Frontal cortex (tissue), 4 donors: ENCODE measurements at places on chromosomes 2 and 18.

DNA sequence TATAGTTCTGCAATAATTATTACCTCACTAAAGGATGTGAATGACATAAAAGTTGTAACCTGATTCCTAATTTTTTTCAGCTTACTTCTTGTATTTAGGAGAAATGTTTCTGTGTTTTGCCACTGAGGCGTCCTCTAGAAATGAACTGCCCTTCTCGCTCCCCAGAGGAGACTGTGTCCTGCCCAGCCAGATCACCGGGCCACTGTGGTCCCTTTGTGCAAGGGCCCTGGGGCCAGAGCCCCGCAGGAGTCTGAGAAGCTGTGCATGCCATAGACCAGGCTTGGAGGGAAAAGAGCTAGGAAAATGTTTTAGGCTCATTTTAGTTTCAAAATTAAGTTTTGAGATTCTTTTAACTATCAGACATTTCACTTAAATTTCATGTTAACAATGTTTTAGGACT, 31.1 kb upstream of the LDLRAD4 start:
- no peak for DNase-seq

- DNase-seq, result no peak
Measured at GRCh38 chr2:241295326-241296095, 20.0 kb downstream of the HDLBP start.

- no peak for DNase-seq
Measured at GRCh38 chr2:219429958-219430606, 4.6 kb upstream of the SPEG start.

DNA sequence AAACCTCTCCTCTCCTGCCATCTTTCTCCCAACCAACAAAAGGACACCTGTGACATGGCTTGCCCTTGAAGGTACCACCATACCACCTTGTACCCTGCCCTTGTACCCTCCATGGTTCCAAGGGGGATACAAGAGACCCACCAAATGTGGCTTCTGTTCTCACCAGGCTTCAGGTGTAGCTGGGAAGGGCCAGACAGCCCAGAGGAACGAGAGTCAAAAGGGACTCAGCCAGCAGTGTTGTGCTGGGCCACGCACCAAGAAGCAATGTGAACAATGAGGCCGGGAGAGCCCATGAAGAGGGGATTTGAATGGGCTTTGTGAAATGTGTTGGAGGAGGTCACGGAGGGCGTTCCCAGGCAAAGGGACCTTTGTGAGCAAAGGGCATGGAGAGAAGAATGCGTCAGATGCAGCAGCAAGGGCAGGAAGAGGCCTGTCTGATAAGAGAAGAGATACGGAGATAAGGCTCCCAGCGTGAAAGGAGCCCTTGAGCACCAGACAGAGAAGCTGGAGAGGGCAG, 48.6 kb downstream of the PLB1 start:
- no peak for DNase-seq

GRCh38 chr2:210965472-210965871, 409.1 kb downstream of the CPS1 start:
- DNase-seq, result no peak

- DNase-seq, result no peak
Measured at GRCh38 chr2:156719036-156719435, 282.9 kb downstream of the GPD2 start.

DNA sequence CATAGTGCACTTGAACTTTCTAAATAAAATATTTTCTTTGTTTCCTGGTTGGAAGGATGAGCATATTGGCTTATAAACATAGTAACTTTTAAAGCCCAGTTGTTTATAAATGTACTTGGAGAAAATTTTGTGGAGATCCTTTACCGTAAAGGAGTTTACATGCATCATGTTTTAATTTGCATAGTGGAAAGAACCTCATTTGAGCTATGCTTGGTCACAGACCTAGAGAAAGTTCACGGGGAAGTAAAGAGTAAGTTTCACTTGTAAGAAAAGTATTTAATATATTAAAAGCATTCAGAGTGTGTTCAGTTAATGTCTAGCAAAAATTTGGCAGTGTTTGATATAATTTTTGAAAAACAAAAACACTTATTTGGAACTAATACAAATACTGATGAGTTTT, 45.3 kb downstream of the PIKFYVE start:
- no peak for DNase-seq

GRCh38 chr2:127893494-127893893, 7.7 kb upstream of the AMMECR1L start:
- DNase-seq, result no peak

- peak; percentile 60 for DNase-seq
Measured at GRCh38 chr2:86017901-86018896, 87.5 kb downstream of the POLR1A start.

DNA sequence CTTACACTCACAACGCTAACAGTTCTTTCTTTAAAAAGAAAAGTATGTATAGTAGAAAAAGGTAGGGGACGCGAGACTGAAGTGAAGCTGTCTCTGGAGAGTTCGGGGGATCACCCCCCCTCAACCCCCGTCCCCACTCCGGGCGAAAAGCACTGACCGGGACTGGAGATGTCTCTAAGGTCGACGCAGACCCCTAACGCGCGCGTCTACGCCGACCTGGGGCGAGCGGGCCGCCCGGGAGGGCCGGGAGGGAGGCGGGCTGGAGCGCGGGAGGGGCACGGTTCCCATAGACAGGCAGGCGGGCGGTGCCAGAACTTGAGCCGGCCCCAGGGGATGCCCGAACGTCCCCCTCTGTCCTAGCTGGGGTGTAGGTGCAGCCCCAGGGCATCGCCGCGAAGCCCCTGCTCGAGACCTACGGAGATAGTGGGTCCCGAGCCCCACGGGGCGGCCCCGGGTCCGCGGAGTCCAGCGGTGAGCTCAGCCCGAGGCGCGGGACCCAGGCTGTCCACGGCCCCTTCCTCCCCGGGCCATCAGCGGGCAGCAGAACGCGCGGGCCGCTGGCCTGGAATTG, 82.2 kb downstream of the CHRNA1 start:
- peak; percentile 53 for DNase-seq

DNA sequence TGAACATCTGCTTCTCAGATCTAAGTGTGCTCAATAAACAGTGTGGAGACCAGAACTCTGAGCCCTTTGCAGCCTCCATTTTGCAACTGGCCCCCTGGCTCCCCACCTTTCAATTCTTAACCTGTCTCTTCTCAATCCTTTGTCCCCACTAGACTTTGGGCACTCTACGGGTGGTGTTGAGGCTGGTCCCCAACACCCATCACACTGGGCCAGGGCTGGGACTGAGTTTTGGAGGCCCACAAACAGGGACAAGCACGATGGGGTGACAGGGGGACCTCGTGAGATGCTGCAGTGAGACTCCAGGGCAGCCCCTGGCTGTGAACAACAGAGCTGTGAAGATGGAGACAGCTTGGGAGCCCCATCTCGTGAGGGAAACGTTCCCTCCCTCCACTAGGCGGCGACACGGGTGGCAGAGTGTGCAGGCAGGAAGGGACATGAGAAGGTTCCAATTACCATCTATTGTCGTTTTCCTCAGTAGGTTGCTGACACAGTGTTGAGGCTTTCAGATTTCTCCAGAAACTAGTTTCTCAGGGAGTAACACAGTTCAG, 1.2 kb downstream of the ANKMY1 start:
- no peak for DNase-seq

DNA sequence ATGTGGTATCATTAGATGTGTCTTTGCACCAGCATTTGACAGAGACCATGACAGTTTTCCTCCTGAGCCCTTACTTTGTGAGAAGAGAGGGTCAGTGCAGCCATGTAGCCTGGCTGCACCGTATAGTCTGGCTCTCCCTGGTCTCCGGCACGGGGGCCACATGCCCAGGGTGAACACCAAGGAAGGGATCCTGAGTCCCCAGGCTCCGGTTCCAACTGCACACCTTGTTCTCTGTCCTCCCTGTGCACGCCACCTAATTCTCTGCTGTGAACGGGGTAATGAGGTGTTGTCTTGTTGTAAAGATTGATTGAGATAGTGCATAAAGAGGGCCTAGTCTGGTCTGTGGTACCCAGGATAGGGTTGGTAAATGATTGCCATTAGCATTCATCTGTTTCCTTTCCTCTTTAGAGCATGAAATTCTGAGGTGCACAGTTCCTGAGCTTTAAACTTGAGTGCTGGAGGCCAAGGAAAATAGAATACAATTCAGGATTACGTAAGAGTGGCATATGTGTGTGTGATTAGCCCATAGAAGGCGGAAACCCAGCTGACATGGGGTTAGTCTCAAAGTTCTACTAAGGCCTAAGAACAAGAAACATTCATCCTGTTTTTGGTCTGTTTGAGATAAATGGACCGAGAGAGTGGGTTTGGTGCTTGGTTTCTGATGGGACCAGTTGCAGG, 55.5 kb downstream of the NCK2 start:
- no peak for DNase-seq

DNA sequence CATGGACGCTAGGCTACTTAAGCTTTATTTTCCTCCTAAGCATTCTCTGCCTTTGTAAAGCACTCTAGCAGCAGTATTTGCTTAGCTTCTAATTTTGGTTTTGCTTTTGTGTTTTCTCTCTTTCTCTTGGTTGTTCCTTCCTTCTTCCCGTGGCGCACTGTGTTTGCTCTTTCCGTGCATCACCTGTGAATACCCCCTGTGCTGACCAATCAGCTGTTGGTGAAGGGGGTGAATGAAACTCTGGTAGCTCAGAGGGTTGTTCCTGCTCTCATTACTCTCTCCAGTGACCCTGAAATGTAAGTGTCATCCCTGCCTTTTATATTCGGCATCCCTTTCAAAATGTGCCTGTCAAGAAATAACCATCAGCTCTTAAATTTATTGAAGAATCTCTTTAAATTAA, 45.5 kb upstream of the TNFRSF11A start:
- DNase-seq, result no peak

DNA sequence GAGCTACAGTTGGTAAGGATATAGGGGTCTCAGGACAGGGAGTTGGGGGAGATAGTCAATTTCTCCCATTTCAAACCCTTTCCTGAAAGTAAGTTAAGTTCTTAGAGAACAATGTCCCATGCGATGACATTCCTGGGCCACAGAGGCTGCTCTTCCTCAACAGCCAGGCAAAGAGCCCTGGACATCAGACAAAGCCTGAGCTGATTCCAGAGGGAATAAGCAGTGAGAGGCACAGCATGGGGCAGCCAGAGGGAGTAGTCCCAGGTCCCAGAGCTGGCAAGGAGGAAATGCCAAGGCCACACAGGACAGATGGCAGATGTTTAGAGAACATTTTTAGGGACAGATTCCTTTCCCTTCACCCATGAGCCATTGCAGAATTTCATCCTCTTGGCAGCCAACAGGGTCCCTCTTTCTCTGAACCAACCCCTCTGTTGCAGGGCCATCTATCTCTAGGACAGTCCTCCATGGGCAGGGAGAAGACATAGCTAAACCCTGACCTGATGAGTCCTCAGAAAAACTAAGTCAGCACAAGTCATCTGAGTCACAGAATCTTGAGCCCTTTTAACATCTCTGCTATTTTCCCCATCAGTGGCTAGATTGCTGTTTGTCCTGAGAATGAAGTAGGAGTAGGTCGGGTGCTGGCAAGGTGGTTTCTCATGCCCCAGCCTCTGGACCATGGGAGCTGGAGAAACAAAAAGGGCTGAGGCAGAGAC, 81.6 kb upstream of the STPG4 start:
- DNase-seq, result no peak

- DNase-seq, result peak; percentile 18
Measured at GRCh38 chr2:237861875-237862527, 2.6 kb downstream of the RAMP1 start.

GRCh38 chr18:79102886-79103285, 33.7 kb downstream of the ATP9B start:
- no peak for DNase-seq

GRCh38 chr2:861655-862354, 88.8 kb upstream of the SNTG2 start:
- no peak for DNase-seq

DNA sequence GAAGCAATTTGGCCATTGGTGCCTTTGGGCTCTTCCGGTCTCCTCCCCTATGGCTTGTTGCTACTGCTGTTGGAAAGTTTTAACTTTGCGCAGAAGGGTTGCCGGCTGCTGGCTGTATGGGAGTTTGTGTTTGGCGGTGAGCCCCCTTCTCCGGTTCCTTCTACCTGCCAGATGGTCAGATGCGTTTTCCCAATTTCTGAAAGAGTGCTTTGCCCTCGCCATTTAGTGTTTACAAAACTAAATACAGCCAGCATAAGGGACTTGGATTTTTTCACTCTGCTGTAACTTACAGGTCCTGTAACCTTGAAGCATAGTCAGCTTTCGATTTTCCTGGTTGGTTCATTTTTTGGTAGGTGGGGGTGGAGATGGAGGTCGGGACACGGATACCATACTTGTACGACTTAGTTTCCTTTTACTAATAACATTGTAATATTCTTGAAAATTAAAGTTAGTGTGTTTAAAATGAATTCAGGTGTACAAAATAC, 604 bp downstream of the COQ10B start:
- DNase-seq, result no peak

GRCh38 chr2:8475349-8476031, 206.4 kb upstream of the ID2 start:
- DNase-seq, result no peak

- no peak for DNase-seq
Measured at GRCh38 chr2:12287220-12287751, 429.4 kb upstream of the TRIB2 start.

GRCh38 chr2:222305516-222306392, 7.0 kb upstream of the PAX3 start:
- DNase-seq, result no peak

GRCh38 chr18:79422022-79422782, 26.5 kb downstream of the NFATC1 start:
- no peak for DNase-seq

GRCh38 chr2:10879624-10880585, 31.8 kb upstream of the KCNF1 start:
- no peak for DNase-seq

GRCh38 chr2:210271300-210271699, 43.7 kb downstream of the MYL1 start:
- DNase-seq, result no peak

GRCh38 chr2:105782123-105782522, 37.4 kb downstream of the NCK2 start:
- DNase-seq, result no peak

GRCh38 chr18:77114415-77115191, 18.0 kb downstream of the MBP start:
- peak; percentile 41 for DNase-seq

GRCh38 chr2:71922499-71923142, 225.0 kb downstream of the CYP26B1 start:
- no peak for DNase-seq

GRCh38 chr18:305003-305501, 37.2 kb upstream of the THOC1 start:
- no peak for DNase-seq

GRCh38 chr2:156703642-156704041, 267.5 kb downstream of the GPD2 start:
- no peak for DNase-seq

DNA sequence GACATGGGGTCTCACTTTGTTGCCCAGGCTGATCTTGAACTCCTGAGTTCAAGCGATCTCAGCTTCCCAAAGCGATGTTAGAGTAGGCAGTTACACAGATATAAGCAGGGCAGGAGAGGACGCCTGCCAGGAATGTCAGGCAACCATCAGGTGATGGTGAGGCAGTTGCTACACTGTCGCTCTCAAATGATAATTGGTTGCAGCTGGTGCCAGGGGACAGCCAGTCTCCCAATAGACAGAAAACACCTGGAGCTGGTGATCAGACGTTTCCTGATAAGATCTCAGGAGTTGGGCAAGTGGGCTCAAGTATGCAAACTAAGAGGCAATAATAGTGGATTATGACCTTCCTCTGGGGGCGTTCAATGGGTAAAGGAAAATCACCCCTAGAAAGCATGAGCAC, 163.1 kb upstream of the RGPD4 start:
- no peak for DNase-seq
